H1 (cell line): ENCODE measurements at places on chromosomes 12 and 14. TPM values are rescaled to one million over a fixed set of nuclear protein-coding genes. Genes with fewer than 3 reads are reported as not detected.
A peak's percentile ranks its signal among the peaks of the same experiment; 100 is the strongest.

Gene RAD9B
- not detected in 2 replicates for total RNA-seq

Gene ADAM21
- not detected in 2 replicates for total RNA-seq

Gene CFAP54
- total RNA-seq = 0.17 and 0.42 TPM in 2 replicates

Gene TAS2R8
- total RNA-seq = not detected in 2 replicates

Gene MAP1LC3B2
- 1.3 and 1.5 TPM in 2 replicates for total RNA-seq

Gene NANOG
- total RNA-seq = 229 and 231 TPM in 2 replicates

DNA sequence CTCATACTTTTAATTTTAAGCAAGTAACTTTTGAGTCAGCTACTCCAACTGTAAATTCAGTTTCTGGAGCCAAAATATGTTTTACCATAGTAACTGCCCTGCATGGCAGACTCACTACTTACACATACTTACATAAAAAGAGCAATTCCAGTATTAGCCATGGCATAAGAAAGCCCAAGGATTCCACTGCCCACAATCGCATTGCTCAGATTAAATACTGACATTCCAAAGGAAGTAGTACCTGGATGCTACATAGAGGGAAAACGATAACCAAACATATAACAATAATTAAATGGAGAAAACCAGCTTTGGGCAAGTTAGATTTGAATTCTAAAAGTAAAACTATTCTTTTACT, 2.2 kb downstream of the SLC38A2 start:
- H3K36me3 ChIP-seq = peaks cover 60% of the 10 kb centered on the region
- peak overlapping the region; percentile 87 for H3K4me3 ChIP-seq
- no peak overlapping the region for H3K27ac ChIP-seq
- no peaks in the 10 kb centered on the region for H3K27me3 ChIP-seq
- no peak for DNase-seq

DNA sequence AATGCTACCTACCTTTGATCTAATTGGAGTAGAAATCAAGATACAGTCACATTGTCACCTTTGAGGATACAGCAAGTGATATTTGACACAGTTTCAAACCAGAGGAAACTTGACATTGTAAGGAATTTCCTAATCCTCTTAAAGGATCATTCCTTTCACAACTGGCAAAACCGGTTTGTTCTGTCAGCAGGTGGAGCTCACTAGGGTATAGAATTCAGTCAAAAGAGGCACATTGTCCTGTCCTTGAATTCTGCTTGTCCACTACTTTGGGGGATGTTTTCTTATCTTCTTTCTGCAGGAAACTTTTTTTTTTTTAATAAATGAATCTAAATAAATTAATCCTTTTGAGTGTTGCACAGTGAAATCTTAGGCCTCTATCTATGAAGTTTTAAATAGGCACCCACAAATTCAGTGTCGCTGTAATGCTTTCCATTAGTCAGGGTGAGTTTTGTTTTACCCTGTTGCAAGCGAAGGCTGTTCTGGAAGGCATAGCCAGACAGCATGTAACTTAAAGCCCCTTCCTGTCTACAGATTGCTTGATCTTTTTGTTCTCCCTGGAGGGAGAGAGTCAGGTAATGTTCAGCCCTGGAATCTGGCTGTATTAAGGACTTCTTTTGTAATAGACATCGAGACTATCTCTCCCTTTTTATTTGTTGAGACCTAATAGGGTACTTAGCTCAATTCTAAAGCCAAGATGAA, 285.0 kb upstream of the RGS6 start:
- peak; percentile 29 for DNase-seq
- H3K27ac ChIP-seq = peak overlapping the region; percentile 62; the same call in 1 of the 2 replicates
- H3K4me1 ChIP-seq = peaks cover 22% of the 10 kb centered on the region

DNA sequence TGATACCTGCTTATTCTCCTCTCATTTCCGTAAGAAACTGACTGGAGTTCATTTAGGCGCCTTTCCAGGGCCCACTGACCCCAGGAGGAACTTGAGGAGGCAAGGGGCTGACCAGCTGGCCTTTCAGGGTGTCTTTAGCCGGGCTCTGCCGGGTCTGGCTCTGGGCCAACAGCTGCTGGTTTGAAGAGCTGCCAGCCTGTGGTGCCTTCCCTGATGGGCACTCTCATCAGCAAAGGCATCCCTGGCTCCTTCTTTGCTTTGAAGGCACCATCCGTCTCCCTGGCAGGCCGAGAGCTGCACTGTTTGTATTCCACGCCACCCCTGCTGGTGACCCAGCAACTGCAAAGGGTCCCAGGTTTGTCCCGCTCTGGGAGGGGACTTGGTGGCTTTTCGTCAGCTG, 42.0 kb downstream of the IQSEC3 start:
- no peak overlapping the region for H3K27ac ChIP-seq
- no peak for DNase-seq
- no peaks in the 10 kb centered on the region for H3K27me3 ChIP-seq
- no peak overlapping the region for H3K4me3 ChIP-seq
- H3K36me3 ChIP-seq = no peaks in the 10 kb centered on the region
- H3K4me1 ChIP-seq = 0 out of 2 replicates have a peak, but pooled peaks cover 6% of the 10 kb centered on the region

GRCh38 chr12:90106568-90106967, 397.9 kb upstream of the ATP2B1 start:
- no peaks in the 10 kb centered on the region for H3K27me3 ChIP-seq
- no peak overlapping the region for H3K27ac ChIP-seq
- no peaks in the 10 kb centered on the region for H3K36me3 ChIP-seq
- no peak overlapping the region for H3K4me3 ChIP-seq

GRCh38 chr12:101789171-101789570, 41.6 kb downstream of the GNPTAB start:
- H3K4me1 ChIP-seq = no peaks in the 10 kb centered on the region
- H3K27me3 ChIP-seq = no peaks in the 10 kb centered on the region
- no peak overlapping the region for H3K27ac ChIP-seq
- no peak overlapping the region for H3K4me3 ChIP-seq

DNA sequence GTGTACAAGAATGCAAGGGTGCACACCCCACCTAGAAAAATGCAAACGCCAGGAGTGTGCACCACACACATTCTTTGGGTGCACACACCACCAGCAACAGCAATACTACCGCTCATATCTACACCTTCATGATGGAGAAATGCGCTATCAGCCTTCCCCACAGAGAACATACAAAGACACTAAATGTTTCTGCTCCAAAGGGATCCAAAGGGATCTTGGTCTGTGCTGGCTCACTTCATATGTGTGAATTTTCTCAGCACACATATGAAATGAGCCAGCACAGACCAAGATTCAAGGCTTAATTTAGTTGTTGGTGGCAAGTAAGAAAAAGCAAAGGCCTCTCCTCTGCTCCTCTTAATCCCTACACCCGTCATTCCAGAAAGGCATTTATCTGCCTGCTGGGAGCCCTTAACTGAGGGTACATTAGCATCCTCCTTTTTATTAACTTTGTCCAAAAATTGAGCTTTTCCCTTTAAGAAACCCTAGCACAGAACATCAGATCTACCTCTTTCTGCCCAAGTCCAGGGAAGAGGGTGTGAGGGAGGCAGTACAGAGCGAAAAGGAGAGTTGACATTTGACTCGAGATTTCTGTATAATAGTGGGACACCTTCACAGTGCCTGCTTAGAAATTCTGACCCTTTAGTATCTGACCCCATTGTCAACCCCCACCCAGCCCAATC, 8.3 kb downstream of the BMP4 start:
- peaks cover 19% of the 10 kb centered on the region for H3K4me1 ChIP-seq
- H3K4me3 ChIP-seq = no peak overlapping the region
- H3K36me3 ChIP-seq = peaks cover 10% of the 10 kb centered on the region; the same call in 1 of the 2 replicates
- H3K27ac ChIP-seq = no peak overlapping the region
- no peak for DNase-seq

GRCh38 chr14:64232095-64232838, 61.9 kb downstream of the ESR2 start:
- H3K4me1 ChIP-seq = no peaks in the 10 kb centered on the region
- peaks cover 19% of the 10 kb centered on the region for H3K36me3 ChIP-seq
- no peaks in the 10 kb centered on the region for H3K27me3 ChIP-seq
- no peak for DNase-seq
- no peak overlapping the region for H3K27ac ChIP-seq

- no peak for DNase-seq
- no peaks in the 10 kb centered on the region for H3K36me3 ChIP-seq
- H3K27me3 ChIP-seq = no peaks in the 10 kb centered on the region
- H3K27ac ChIP-seq = no peak overlapping the region
- H3K4me3 ChIP-seq = no peak overlapping the region
These were observed 171.0 kb downstream of the RAD51B start for GRCh38 chr14:67990576-67990975.

GRCh38 chr14:51023964-51024363, 70.9 kb downstream of the TRIM9 start:
- H3K36me3 ChIP-seq = no peaks in the 10 kb centered on the region
- H3K4me3 ChIP-seq = no peak overlapping the region
- no peaks in the 10 kb centered on the region for H3K27me3 ChIP-seq
- DNase-seq = no peak
- no peaks in the 10 kb centered on the region for H3K4me1 ChIP-seq
- no peak overlapping the region for H3K27ac ChIP-seq

- H3K4me1 ChIP-seq = no peaks in the 10 kb centered on the region
- no peak overlapping the region for H3K4me3 ChIP-seq
- no peaks in the 10 kb centered on the region for H3K36me3 ChIP-seq
- no peak overlapping the region for H3K27ac ChIP-seq
These were observed 186.3 kb downstream of the ALG10 start for GRCh38 chr12:34208331-34209258.

- no peak for DNase-seq
- H3K36me3 ChIP-seq = no peaks in the 10 kb centered on the region
- H3K27ac ChIP-seq = no peak overlapping the region
- H3K27me3 ChIP-seq = no peaks in the 10 kb centered on the region
These were observed 159.4 kb downstream of the EPS8 start for GRCh38 chr12:15629761-15630160.
